ENCODE measurements at places on chromosomes 3 and 15.

- no peak for DNase-seq
Observed at GRCh38 chr3:127193341-127193740, 410 bp downstream of the PRR23E start.

DNA sequence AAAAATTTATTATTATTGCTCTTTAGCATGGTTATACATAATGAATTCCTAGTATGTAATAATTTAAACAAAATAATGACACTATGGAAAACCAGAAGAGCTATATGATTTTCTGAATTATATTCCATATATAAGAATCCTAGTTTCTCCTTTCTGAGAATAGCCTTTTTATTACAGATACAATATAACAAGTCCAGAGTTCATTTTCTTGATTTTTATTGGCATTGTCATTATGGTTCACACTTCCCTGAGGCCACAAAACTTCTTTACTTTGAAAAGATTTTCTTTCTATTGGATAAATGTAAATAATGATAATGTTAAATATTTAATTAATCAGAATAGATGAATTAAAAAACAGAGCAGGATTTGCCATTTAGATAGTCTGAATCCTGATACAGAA, 362.3 kb upstream of the BCHE start:
- no peak for DNase-seq

DNA sequence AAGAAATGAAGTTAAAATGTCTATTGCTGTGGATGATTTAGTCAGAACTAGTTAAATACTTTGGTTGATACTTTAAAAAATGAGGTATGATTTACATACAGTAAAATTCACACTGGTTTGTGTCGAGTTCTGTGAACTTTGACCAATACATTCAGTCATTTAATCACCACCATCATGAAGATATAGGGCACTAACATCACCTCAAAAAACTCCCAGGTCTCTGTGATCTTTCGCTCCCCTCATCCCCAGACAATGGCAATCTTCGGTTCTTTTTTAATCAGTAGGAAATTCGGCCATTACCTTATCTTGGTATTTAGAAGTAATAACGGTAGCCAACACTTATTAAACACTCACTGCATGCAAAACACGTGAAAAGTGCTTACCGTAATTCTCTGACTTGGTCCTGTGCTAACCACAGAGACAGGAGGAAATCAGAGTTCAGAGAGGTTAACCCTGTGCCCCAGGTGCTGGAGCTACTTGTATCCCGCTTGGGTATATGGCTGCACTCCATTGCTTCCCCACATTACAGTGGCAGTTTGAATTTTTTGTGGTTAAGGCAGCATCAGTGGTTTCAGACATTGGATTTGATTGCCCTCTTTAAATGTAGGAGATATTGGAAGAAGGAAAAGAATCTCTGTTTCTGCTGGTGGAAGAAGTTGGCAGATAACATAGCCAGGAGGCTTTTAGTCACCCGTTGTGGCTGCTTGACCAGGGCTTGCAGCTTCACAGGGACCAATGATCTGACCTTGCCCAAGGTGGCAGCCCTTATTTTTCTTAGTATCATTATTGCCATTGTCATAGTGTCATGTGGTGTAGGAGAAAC, 4.2 kb downstream of the PLCL2 start:
- no peak for DNase-seq

GRCh38 chr15:33188641-33189257, 5.8 kb downstream of the FMN1 start:
- no peak for DNase-seq
